ENCODE measurements at places on chromosomes 5 and 9.

DNA sequence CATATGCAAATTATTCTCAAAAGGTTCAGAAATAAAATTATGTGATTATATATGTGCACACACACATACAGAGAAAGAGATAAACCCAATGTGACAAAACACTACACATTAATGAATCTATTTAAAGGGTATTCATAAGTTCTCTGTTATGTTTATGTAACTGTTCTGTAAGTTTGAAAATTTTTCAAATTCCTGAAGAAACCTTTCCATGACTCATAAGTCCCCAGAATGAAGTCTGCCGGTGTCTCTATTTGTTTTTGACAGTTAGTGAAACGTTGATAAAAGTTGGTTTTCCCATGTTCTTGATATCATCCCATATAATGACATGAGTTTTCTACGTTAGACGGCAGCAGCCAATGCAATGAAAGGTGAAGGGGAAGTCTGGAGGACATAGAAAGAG lies 199.5 kb upstream of the PUM3 start:
- no peak for DNase-seq

DNA sequence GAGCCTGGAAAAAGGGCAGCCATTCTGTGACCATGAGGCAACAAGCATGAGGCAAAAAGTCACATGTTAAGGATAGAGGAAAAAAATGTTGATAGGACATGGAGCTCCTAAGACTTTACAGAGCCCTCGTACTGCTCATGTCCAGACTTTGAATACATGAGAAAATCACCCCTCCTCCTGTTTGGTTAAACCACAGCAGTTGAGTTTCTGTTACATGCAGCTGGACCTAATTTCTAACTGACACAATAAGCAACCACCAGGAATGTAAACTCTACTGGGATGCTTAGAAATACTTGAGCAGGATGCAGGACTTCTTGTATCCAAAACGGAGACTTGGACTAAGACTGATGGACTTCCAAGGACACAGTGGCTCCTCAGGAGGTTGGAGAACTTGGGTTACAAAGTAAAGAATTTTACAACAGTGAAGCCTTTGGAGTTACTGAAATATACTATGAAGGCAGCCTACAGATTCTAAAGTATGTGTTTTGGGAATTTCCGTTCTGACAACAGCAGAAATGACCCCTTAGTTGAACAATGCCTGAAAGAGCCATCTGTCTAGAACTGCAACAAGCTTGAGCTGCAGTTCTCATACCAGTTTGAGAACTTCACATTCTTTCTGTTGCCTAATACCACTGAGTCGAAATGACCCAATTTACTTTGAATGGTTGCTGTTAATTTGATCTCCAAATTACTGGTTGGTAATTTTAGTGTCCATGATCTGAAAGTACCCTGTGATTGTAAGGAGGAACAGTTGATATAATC lies 268.9 kb downstream of the PIK3R1 start:
- no peak for DNase-seq

GRCh38 chr5:28864006-28864405 lies 1825.6 kb upstream of the CDH9 start:
- no peak for DNase-seq

DNA sequence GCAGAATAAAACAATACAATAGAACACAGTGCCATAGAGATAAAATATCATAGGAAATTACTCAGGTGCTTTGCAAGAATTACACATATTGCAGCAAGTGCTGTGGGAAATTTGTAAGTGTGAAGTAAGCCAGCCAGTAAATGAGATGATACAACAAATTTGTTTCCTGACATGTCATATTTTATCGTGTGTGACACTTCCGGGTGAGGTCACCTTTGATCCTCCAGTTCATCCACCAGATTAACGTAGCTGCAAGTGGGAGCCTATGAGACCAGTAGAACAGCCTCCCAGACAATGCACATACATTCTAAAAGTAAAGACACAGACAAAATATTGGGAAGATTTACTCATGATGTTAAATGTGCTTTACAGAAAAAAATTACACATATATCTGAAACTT lies 72.2 kb downstream of the PRDM9 start:
- no peak for DNase-seq

- DNase-seq: no peak
Measured at GRCh38 chr9:79945016-79945415, 373.3 kb downstream of the TLE4 start.

GRCh38 chr9:37542488-37542887 lies 33.7 kb downstream of the FBXO10 start:
- DNase-seq: no peak

DNA sequence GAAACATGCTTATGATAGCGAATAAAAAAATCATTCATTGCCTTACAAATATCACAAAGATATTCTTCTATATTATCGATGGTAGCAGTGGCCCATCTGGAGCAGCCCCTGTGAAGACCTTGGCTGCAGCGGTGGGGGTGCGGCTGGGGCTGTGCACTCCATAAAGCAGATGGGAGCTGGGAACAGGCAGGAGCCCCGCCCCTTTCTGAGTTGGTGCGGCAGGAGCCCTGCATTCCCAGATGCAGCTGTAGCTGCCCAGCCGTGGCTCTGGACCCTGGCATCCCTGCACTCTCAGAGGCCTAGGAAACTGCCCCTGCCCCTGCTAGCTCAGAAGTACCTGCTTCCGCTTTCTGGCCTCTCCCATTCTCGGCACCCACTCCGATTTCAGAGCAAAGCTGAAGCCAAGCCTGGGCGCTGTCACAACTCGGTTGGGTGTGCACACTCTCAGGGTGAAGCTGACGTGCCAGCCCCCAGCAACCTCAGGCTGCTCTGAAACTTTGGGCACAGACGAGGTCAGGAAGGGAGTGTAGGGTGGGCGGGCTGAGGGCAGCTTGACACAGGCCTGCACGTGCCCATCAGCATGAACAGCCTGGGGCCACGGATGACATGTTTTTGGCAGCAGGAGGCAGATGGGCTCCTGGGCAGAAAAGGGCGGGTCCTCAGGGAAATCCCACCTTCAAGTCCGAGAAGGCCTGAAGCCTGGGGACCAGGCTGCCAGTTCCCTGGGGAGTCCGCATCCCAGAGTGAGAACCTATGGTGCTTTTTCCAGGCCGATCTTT lies 1440.8 kb upstream of the ACO1 start:
- no peak for DNase-seq

DNA sequence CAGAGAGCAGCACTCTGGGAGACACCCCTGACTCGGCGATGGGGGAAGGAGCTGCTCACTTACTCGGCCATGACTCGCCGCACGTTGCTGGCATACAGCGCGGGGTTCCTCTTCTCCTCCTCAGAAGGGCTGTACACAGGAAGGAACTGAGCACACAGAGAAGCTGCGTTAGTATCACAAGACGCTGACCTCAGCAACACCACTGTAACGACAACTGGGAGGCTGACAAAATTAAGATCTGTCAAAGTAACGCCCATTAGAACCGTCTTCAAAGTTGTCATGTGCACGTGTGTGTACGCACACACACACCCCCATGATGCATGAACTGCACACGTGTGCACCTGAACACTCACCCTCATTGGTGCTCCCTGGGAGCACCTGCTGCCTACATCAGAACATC lies 32.1 kb upstream of the SLC6A3 start:
- DNase-seq: no peak

GRCh38 chr5:136810261-136810801 lies 445.0 kb upstream of the TRPC7 start:
- DNase-seq: no peak

- DNase-seq: no peak
Measured at GRCh38 chr5:171432583-171433351, 13.3 kb downstream of the FGF18 start.

GRCh38 chr9:136133191-136133958 lies 14.7 kb upstream of the TMEM250 start:
- no peak for DNase-seq

GRCh38 chr5:60779466-60779865 lies 64.6 kb downstream of the ELOVL7 start:
- DNase-seq: no peak

GRCh38 chr5:90983148-90983547 lies 400.0 kb downstream of the ARRDC3 start:
- DNase-seq: no peak

GRCh38 chr9:81234924-81235610 lies 454.3 kb downstream of the TLE1 start:
- no peak for DNase-seq

GRCh38 chr5:146475906-146476305 lies 28.8 kb downstream of the TCERG1 start:
- no peak for DNase-seq

DNA sequence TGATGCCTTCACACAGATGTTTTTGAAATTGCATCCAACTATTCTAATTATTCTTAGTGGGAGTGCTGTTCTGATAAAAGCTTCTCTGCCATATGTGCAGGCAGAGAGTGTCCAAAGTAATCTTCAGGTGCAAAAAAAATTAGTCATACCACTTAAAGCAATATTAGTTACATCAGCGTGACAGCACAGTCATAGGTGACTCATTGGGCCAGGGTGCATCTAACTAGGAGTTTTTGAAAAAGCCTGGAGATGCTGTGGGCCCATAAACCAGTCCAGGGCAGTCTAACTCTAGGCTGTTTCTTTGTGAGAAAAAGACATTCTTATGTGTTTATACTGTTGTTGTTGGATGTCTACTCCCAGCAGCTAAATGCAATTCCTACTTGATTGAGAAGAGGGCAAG lies 33.0 kb upstream of the C6 start:
- no peak for DNase-seq

GRCh38 chr9:76691517-76692313 lies 72.5 kb upstream of the PCA3 start:
- DNase-seq: peak; percentile 53

GRCh38 chr9:94139672-94140417 lies 55.6 kb downstream of the PTPDC1 start:
- no peak for DNase-seq

DNA sequence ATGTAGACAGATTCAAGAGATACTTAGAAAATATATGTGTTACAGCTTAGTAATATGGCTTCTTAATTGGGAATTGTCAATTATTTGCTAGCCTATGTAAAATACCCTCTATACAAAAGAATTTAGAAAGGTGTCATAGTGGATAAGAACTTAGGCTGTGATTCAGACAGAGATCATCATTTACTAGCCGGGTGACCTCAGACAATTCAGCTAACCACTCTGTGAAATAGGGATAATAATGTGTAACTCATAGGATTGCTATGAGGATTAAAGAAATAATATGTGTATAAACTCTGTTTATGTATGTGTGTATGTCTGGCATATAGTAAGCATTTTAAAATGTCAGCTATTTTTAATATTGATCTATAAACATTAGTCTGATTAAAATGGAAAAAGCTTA lies 5.9 kb upstream of the LARS1 start:
- no peak for DNase-seq

DNA sequence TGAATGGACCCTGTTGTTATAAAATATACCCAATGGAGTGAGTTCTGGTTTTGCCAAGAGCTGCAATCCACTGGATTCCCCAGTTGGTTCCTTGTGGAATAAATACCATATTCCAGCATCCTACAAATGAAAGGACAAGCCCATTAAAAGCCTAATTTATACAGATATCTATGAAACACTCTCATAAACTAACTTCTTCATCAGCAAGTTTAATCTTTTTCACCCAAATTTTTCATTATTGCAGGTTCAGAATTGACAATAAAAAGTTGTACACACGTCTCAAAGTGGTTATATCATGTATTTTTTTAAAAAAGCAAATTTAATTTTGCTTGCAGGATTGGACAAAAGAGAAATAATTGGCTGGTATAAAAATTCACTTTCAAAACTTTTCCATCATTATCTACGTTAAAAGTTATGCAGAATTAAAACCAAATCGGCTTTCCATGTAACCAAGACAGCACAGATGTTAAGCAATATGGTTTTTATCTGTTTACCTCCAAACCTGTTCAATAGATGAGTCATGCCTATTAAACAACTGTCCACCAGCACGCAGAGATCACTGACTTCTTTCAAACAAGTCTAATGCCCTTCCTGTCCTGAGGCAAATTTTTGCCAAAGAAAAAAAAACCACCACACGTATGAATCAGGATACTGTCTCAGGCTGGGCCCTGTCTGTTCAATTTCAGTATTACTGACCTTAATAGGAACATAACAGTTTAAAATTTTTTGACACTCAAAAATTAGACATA lies 42.5 kb downstream of the CEMIP2 start:
- DNase-seq: no peak

DNA sequence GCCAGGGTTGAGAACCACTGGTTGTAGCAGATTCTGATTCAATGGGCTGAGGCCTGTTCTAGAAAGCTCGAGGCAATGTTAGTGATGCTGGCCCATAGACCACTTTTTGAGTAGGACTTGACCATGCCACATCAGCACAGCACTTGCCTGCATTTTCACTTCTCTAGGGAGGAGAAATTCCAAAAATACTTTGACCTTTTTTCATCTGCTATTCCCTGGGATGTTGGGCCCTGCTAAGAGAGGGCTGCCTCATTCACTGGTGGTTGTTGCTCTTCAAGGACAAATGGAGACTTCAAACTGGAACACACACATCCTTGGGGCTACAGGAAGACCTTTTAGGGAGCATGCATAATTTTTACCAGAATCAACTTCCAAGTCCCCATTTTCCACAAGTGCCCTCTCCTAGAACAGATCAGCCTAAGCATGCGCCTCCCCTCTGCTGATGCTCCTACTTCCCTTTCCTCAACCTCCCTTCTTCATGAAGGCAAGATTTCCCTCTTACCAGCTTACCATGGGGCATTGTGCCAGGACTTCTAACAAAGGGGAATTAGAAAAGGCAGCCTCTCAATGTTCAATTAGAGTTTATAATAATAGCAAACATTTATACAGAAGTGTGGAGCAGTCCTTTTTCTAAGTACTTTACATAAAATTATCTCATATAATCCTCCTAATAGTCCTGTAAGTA lies 12.7 kb upstream of the TGFBI start:
- no peak for DNase-seq

GRCh38 chr5:180786531-180787398 lies 15.8 kb downstream of the MGAT1 start:
- DNase-seq: no peak

DNA sequence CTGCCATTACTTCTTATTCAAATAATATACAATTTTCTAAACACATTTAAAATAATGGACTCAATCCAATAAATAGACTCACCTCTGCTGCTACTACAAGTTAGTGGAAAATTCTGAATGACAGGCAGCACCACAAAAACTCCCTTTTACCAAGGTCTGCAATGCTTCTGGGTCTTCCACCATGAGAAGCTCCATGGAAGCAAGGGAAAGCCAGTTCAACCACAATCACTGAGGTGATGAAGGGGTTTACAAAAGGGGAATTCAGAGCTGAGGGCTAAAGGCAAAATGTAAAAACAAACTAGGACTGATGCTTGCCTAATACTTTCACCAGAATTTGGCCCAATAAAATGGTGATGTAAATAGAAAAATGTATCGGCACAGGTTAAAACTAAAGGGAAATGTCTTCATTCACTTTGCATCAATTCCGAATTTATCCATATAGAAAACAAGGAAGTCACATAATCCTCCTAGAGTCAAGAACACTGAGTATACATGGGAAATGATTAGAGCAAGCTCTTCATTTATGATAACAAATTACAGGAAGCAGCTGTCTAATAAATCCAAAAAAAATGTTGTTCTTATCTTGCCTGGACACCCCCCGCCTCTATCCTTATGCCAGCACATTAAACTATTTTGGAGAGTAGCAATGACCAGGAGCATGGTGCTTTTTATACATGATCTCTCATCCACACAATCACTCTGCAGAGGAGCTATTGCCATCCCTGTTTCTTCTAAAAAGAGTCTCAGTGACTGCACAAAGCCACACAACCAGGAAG lies 66.3 kb upstream of the NFIB start:
- no peak for DNase-seq

GRCh38 chr5:132422720-132423437 lies 53.4 kb downstream of the SLC22A5 start:
- no peak for DNase-seq

Measured in NCI-H1417 treated with DMSO at 0.1 percent for 48 hours (cell line).